Thymus (tissue), 14 donors: ENCODE measurements at places on chromosomes 16 and 17. TPM values are rescaled to one million over a fixed set of nuclear protein-coding genes. Genes with fewer than 3 reads are reported as not detected.
A peak's percentile ranks its signal among the peaks of the same experiment; 100 is the strongest.

DNA sequence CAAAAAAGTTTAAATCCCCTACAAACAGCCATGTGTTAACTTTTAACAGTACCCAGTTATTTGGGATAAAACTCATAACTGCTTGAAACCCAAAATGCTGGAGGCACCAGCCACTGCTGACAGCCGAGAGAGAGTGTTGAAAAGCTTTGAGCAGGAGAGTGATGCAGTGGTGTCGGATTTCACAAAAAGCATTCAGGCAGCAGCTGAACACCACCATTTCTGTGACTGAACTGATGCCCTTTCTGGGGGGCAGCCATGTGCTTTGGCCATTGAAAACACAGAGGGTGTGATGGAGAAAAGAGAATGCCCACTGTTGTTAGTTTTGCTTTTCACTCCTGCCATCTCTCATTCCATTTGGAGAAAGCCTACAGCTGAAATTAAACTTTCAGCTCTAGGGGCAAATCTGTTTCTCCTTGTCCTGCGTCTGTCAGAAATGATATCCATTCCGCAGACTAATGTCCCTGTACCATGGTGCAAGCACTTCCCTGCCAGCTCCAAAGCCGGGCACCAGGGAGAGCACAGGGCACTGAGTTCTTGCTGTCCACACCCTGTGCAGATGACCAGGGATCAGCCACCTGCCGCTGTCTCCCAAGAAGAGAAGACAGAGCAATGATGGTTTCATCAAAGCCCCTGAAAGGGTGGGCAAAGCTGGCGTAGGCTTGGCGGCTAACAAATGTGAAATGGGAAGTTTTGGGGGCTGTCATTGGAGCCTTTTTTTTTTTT, 16.6 kb upstream of the MLYCD start:
- DNase-seq: no peak

GRCh38 chr16:85173981-85174751, 61.9 kb upstream of the CIBAR2 start:
- no peak for DNase-seq

DNA sequence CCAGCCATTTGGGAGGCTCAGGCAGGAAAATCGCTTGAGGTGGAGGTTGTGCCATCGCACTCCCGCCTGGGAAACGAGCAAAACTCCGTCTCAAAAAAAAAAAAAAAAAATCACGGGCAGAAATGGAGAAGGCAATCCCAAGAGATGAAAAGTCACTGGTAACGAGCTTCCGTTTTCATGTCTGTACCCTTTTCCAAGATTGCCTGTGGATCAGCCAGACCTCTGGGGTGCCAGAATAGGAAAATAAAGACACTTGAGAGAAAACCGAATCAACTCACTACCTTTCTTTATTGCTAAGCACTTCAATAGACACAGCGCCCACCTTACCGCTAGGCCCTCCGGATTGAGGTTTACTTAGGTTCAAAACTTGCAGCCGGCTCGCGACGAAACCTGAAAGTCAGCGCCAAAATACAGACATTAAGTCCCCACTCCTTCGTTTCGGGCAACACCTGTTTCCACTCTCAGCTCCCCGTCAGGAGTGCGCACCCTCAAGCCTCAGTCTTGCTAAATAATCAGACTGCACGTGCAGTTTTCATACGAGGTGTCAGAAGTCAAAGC, 970 bp upstream of the TRAF7 start:
- DNase-seq: no peak

GRCh38 chr17:5677620-5678019, 93.3 kb upstream of the NLRP1 start:
- no peak for DNase-seq

The ABCC3 gene
- 3.7 TPM for polyA plus RNA-seq

- DNase-seq: peak; percentile 6
These were observed 166.2 kb upstream of the RPL38 start for GRCh38 chr17:74037320-74037719.

DNA sequence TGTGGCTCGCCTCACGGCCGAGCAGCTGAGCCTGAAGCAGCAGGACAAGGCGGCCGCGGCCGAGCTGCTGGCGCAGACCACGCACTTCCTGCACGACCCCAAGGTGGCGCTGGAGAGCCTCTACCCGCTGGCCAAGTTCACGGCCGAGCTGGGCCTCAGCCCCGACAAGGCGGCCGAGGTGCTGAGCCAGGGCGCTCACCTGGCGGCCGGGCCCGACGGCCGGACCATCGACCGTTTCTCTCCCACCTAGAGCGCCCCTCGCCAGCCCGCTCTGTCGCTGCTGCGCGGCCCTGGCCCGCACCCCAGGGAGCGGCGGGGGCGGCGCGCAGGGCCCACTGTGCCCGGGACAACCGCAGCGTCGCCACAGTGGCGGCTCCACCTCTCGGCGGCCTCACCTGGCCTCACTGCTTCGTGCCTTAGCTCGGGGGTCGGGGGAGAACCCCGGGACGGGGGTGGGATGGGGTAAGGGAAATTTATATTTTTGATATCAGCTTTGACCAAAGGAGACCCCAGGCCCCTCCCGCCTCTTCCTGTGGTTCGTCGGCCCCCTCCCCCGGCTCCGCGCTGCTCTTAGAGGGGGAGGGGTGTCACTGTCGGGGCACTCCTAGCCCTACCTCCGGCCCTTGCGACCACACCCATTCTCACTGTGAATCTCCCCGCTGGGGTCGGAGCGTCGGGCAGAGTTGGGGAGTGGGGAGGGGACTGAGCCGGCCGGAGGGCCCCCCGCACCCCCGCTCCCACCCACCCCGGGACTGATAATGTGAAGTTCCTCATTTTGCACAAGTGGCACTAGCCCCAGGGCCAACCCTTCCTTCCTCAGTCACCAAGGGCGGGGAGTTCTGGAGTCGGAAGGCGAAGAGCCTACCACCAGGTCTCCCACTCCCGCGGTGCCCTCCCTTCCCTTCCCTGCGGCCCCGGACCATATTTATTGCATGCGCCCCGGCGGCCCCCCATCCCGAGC, 4.0 kb downstream of the HIC1 start:
- DNase-seq: peak; percentile 64

The PIMREG gene
- 1.8 TPM for polyA plus RNA-seq

The ZFPM1 gene
- 4.2 TPM for polyA plus RNA-seq

GRCh38 chr17:77361986-77362620, 221.3 kb downstream of the SEC14L1 start:
- no peak for DNase-seq

GRCh38 chr16:57689762-57690558, 4.6 kb upstream of the DRC7 start:
- DNase-seq: peak; percentile 59

DNA sequence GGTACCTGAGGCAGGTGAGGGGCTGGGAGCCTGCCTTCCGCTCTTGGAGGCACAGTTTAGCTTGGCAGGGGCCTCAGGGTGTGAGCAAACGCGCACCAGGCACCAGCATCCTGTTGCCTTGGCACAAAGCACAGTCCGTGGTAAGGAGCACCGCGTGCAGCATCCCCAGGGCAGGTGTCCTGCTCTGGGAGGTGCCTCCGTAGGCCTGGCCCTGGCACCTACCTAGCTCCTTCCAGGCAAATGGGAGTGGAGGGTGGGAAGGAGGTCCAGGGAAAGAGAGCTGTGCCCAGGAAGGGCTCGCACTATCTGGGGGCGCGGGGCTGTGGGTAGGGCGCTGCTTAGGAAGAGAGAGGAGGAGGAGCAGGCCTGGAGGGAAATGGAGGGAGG, 3.1 kb upstream of the GSE1 start:
- DNase-seq: no peak

The RANBP10 gene
- 10.7 TPM for polyA plus RNA-seq

DNA sequence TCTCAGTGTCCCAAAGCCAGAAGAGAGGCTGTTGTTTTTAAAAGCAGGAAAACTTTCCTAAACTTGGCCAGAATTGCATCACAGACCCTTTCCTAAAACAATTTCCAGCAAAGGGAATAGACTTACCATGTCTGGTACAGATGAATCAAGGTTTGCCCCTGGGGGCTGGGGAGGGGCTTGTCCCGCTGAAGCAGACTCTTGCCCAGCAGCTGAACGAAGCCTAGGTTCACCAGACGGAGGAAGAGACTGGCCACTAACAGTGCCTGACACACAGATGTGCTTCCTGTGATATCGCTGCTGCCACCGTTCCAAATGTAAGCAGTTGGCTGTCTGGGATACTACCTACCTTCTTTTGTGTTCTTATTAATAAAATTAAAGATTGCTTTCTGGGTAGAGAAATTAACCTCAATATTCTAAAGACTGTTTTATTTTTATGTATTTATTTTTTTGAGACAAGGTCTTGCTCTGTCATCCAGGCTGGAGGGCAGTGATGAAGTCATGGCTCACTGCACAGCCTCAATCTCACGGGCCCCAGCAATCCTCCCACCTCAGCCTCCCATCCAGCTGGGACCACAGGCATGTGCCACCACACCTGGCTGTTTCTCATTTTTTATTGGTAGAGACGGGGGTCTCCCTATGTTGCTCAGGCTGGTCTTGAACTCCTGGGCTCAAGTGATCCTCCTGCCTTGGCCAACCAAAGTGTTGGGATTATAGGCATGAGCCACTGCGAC, 13.5 kb downstream of the PRCD start:
- no peak for DNase-seq

- no peak for DNase-seq
These were observed 39.0 kb downstream of the NLRP1 start for GRCh38 chr17:5545051-5545987.

The CCL16 gene
- 0.46 TPM for polyA plus RNA-seq

The NT5M gene
- 7.3 TPM for polyA plus RNA-seq

The TK1 gene
- 3.8 TPM for polyA plus RNA-seq

- no peak for DNase-seq
These were observed 7.4 kb downstream of the FAM171A2 start for GRCh38 chr17:44356241-44356640.

GRCh38 chr17:65385726-65386125, 175.7 kb downstream of the AXIN2 start:
- DNase-seq: no peak

The HYDIN gene
- 0.46 TPM for polyA plus RNA-seq

The TEDC2 gene
- 1.8 TPM for polyA plus RNA-seq

The ADGRG3 gene
- 0.94 TPM for polyA plus RNA-seq

- DNase-seq: no peak
These were observed 38.1 kb upstream of the METRNL start for GRCh38 chr17:83041305-83041704.

GRCh38 chr16:80720804-80721371, 83.5 kb downstream of the CDYL2 start:
- no peak for DNase-seq

The MAP1LC3B gene
- 102 TPM for polyA plus RNA-seq

GRCh38 chr16:79933603-79934002, 333.1 kb upstream of the MAF start:
- DNase-seq: no peak

The MT4 gene
- polyA plus RNA-seq: 38.1 TPM

DNA sequence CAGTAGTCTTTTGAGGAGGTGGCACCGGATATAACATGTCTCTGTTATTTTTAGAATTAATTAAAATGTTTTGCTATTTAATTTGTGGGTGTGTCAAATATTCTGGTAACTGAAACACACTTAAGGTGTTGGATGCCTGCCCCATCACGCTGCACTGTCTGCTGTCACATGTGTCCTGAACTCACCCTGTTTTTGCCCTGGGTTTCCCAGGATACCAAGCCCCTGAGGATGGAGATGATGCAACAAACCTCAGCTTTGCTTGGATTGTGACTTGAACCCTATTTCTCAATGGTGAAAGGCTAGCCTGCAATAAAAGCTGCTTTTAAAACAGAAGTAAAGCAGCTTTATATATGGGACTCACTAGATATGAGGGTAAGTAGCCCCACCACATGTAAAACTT, 11.5 kb upstream of the DUSP14 start:
- no peak for DNase-seq

The AATK gene
- polyA plus RNA-seq: 1.9 TPM

DNA sequence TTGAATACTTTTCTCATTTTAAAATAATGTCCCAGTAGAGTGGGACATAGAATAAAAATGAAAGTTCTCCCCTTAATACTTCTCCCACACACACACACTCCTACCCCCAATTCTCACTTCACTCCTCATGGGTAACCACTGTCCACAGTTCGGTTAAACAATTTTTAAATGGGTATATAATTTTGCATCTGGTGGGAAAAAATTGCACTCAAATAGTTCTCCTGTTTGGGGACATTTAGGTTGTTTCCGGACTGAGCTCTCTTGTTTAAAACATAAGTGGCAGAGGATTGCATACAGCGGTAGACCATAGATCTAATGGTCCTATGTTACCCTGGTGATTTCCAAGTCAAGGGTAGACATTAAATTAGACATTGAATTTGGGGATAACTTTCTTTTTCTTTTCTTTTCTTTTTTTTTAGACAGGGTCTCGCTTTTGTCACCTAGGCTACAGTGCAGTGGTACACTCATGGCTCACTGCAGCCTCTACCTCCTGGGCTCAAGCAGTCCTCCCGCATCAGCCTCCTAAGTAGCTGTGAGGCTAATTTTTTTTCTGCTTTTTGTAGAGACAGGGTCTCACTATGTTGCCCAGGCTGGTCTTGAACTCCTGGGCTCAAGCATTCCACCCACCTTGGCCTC, 138.3 kb downstream of the SOCS1 start:
- no peak for DNase-seq

GRCh38 chr17:43309505-43310332, 75.9 kb upstream of the RNU2-1 start:
- DNase-seq: no peak

DNA sequence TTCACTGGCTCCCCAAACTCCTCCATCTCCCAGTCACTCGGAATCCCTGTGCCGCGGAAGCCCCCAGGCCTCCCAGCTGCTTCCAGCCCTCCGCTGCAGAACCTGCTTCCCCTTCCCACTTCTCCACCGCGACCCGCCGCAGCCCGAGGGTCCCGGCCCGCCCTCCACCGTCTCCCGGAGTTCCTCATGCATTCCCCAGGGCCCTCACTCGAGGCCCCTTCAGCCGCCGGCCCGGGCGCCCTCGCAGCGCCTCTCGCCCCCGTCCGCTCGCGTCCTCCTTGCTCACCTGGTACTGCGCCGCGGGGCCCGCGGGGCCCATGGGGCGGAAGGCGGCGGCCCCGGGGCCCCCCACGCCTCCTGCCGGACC, 329 bp downstream of the SMARCD2 start:
- no peak for DNase-seq

DNA sequence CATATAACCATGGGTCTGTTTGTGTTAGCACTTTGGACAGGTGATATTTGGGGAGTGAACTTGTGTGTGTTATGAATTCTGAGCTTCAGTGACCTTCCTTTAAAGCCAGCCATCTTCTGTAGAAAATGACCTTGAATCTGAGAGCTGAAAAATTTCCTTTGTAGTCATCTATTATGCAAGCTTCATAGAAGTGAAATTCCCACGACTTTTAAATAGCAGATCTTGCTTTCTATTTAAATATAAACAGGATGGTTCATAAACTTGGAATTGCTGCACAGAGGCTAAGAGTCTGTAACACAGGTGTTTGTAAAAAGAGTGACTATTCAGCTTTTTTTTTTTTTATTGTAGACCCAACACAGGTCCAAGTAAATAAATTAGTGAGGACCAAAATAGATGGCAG, 85.5 kb downstream of the MARCHF10 start:
- no peak for DNase-seq

DNA sequence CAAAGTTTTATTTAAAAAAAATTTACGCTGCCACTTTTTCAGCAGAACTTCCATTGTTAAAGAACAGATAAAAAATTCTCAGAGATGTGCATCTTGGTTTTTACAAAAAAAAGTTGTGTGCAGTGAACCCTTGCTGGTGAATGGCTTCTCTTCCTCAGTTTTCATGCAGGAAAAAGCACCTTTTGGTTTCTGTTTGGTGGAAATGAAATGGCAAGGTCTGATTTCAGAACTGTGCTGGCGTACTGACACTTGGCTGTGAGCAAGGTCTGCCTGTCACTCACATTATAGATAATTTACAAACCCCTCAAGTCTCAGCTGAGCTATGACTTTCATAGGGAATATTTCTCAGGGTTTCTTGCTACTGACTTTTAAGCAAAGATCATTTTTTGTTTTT, 5.7 kb upstream of the SALL1 start:
- DNase-seq: no peak
